A673 (cell line): ENCODE measurements at places on chromosomes 6 and 20. TPM values are rescaled to one million over a fixed set of nuclear protein-coding genes. Genes with fewer than 3 reads are reported as not detected.
A peak's percentile ranks its signal among the peaks of the same experiment; 100 is the strongest.

DNA sequence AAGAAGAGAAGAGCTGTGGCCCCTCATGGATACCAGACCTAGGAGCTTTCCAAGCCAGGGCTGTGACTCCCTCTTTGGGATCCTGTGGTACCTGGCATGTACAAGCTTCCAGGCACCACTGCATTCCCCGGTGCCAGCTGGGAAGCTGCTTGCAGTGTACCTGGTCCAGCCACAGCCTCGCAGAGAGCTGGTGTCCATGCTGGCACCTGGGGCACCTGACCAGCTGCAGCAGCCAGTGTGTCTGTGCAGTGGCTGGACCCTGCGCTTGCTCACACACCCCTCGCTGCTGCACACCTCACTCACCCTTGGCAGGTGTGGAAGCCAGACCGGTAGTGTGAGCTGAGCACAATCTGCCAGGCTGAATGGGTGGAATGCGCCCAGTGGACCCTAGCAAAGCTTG, 190.9 kb upstream of the MAN1A1 start:
- peaks cover 23% of the 10 kb centered on the region for H3K27me3 ChIP-seq
- H3K4me3 ChIP-seq: no peak overlapping the region
- no peak for DNase-seq

DNA sequence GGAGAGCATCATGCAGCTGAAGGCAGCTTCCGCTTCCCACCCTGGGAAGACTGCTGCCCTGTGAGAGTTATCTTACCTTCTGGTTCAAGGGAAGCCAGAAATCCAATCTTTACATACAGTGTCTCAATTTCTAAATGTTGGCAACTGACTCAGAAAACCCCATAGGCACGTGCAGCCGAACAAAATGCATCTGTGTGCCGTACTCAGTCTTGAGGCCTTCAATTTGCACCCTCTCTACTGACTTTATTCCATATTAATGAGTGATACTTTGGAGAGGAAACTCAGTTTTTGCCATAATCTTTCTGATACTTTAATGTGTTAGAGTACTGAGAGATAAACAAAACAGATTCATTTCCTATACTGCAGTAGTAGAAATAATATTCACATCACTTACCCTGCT, 172.5 kb upstream of the C6orf118 start:
- H3K4me3 ChIP-seq: no peak overlapping the region
- H3K27me3 ChIP-seq: no peaks in the 10 kb centered on the region
- no peak overlapping the region for H3K27ac ChIP-seq
- DNase-seq: no peak
- H3K4me1 ChIP-seq: no peaks in the 10 kb centered on the region
- no peaks in the 10 kb centered on the region for H3K36me3 ChIP-seq

- DNase-seq: no peak
- no peaks in the 10 kb centered on the region for H3K36me3 ChIP-seq
- H3K27me3 ChIP-seq: no peaks in the 10 kb centered on the region
- no peak overlapping the region for H3K4me3 ChIP-seq
- peaks cover 21% of the 10 kb centered on the region for H3K4me1 ChIP-seq
These were observed 6.2 kb upstream of the RNF217 start for GRCh38 chr6:124956018-124956417.

GRCh38 chr20:46552460-46553420, 2.3 kb upstream of the OCSTAMP start:
- no peaks in the 10 kb centered on the region for H3K4me1 ChIP-seq
- no peaks in the 10 kb centered on the region for H3K36me3 ChIP-seq
- H3K27me3 ChIP-seq: peaks cover 4% of the 10 kb centered on the region
- DNase-seq: no peak

- no peak overlapping the region for H3K27ac ChIP-seq
- H3K27me3 ChIP-seq: peaks cover 18% of the 10 kb centered on the region
- no peak for DNase-seq
- no peaks in the 10 kb centered on the region for H3K4me1 ChIP-seq
- H3K4me3 ChIP-seq: no peak overlapping the region
These were observed 636.3 kb downstream of the PTPRT start for GRCh38 chr20:42553374-42553773.

GRCh38 chr6:140623498-140623897, 1249.0 kb upstream of the CITED2 start:
- H3K4me3 ChIP-seq: no peak overlapping the region
- H3K27me3 ChIP-seq: no peaks in the 10 kb centered on the region
- peak; percentile 72 for DNase-seq

- no peak overlapping the region for H3K4me3 ChIP-seq
- H3K36me3 ChIP-seq: no peaks in the 10 kb centered on the region
- H3K4me1 ChIP-seq: no peaks in the 10 kb centered on the region
- no peak overlapping the region for H3K27ac ChIP-seq
These were observed 211.1 kb downstream of the BMP7 start for GRCh38 chr20:57055345-57055744.

GRCh38 chr6:128855581-128856085, 27.3 kb upstream of the LAMA2 start:
- DNase-seq: no peak
- H3K36me3 ChIP-seq: no peaks in the 10 kb centered on the region
- H3K4me1 ChIP-seq: no peaks in the 10 kb centered on the region
- no peak overlapping the region for H3K4me3 ChIP-seq

DNA sequence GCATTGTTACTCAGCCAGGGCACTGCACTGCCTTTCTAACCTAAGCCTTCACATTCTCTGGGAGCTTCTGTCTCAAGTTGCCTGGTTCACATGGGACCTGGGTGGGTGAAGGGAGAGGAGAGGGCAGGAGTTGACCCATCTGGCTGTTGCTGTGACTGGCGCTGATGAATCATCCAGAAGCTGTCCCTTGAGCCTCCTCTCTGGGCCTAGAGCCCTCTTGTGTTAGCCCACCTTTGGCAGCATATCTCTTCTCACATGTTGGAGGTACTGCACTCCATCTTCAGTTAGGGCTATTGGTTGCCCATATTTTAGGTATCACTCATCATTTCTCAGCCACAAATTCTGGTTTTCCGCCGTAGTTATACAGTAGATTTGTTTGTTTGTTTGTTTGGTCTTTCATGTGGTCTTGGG, 19.8 kb downstream of the XRN2 start:
- H3K4me1 ChIP-seq: peaks cover 5% of the 10 kb centered on the region
- DNase-seq: no peak
- H3K27me3 ChIP-seq: no peaks in the 10 kb centered on the region
- peak overlapping the region; percentile 19 for H3K27ac ChIP-seq
- H3K36me3 ChIP-seq: peaks cover 10% of the 10 kb centered on the region
- no peak overlapping the region for H3K4me3 ChIP-seq

GRCh38 chr6:129733290-129733689, 23.3 kb upstream of the ARHGAP18 start:
- no peaks in the 10 kb centered on the region for H3K27me3 ChIP-seq
- H3K36me3 ChIP-seq: no peaks in the 10 kb centered on the region
- no peak overlapping the region for H3K4me3 ChIP-seq

- H3K27ac ChIP-seq: no peak overlapping the region
- no peak for DNase-seq
- H3K27me3 ChIP-seq: peaks cover 12% of the 10 kb centered on the region
- no peak overlapping the region for H3K4me3 ChIP-seq
These were observed 60.8 kb downstream of the ECT2L start for GRCh38 chr6:138856654-138857053.

DNA sequence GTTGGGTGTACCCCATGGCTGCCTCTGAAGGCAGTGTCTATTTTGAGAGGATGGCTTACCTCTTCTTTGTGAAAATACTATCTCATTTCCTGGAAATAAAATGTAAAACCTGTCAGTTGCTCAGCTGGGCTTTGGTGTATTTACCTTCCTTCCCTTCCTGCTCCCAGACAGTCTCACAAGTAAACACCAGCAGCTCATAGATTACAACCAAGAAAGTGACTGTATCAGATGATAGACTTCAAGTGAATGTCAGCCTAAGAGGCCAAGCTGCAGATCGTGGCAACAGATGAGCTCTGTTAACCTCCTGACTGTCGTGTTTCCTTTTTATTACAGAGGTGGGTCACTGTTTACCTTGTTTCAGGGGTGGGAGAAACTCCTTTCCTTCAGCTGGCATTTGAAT, 37.3 kb downstream of the RNF8 start:
- DNase-seq: no peak
- H3K4me1 ChIP-seq: no peaks in the 10 kb centered on the region
- H3K4me3 ChIP-seq: no peak overlapping the region
- H3K36me3 ChIP-seq: peaks cover 14% of the 10 kb centered on the region

DNA sequence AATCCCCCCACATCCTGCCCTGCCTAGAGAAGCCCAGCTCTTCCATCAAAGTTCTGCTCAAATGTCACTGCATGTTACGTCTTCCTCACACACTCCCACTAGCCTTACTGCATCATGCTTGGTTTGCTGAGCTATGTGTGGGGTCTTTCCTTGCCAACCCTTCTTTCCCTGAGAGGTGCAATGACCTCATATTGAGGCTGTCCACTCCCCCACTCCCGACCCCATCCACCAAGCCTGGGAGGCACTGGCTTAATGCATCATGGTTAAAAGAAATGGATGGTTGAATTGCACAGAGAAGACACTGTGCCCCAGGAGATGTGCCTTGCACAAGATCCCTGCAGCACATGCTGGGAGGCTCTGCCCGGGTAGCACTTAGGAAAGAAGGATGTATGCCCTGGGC, 7.7 kb upstream of the IRF4 start:
- peaks cover 36% of the 10 kb centered on the region for H3K27me3 ChIP-seq
- no peak for DNase-seq
- no peak overlapping the region for H3K4me3 ChIP-seq
- no peaks in the 10 kb centered on the region for H3K4me1 ChIP-seq

DNA sequence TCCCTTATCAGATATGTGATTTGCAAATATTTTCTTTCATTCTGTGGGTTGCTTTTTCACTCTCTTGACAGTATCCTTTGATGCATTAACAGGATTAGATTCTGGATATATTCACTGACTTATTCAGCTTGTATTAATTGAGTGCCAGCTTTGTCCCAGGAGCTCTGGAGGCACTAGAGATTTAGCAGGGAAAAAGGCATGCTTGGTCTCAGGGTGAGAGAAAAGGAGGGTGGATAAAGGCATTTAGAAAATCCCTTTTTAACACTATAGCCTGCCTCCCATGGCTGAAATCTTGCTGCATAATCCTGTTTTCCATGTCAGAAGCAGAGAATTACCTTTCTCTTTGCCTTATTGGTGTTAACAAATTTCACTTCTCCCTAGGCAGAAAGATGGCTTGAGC, 28.5 kb upstream of the SIRT5 start:
- H3K4me3 ChIP-seq: no peak overlapping the region
- no peak overlapping the region for H3K27ac ChIP-seq
- no peak for DNase-seq
- no peaks in the 10 kb centered on the region for H3K27me3 ChIP-seq

DNA sequence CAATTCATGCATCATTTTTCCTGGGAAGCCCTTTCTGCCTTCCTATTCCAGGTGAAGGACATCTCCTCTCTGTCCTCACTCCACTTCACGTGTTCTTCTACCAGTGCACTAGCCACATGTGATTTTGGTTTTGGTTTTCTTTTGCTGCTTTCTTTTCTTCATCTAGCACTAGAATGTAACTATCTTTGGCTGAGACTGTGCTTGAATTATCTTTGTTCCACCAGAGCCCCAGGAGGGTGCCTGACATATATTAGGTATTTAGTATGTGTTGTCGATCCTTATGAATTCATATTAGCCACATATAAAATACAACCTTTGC, 79.9 kb downstream of the VGLL2 start:
- H3K36me3 ChIP-seq: no peaks in the 10 kb centered on the region
- no peak for DNase-seq
- no peaks in the 10 kb centered on the region for H3K4me1 ChIP-seq
- no peak overlapping the region for H3K4me3 ChIP-seq
- peaks cover 13% of the 10 kb centered on the region for H3K27me3 ChIP-seq
- H3K27ac ChIP-seq: no peak overlapping the region

DNA sequence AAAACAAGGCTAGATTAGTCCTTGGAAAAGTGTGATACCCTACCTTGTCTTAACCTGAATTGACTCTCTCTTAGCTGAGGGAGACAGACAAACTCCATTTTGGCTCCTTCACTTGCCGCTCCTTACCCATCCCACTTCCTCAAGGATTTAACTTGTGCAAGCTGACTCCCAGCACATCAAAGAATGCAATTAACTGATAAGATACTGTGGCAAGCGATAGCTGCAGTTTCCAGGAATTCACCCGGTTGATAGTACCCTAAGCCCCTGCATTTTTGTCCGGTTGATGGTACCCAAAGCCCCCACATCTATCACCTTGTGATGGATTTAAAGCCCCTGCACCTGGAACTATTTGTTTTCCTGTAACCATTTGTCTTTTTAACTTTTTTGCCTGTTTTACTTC, 1.9 kb upstream of the SERINC3 start:
- no peak overlapping the region for H3K27ac ChIP-seq
- no peak overlapping the region for H3K4me3 ChIP-seq
- peaks cover 11% of the 10 kb centered on the region for H3K4me1 ChIP-seq
- H3K36me3 ChIP-seq: no peaks in the 10 kb centered on the region
- H3K27me3 ChIP-seq: no peaks in the 10 kb centered on the region

DNA sequence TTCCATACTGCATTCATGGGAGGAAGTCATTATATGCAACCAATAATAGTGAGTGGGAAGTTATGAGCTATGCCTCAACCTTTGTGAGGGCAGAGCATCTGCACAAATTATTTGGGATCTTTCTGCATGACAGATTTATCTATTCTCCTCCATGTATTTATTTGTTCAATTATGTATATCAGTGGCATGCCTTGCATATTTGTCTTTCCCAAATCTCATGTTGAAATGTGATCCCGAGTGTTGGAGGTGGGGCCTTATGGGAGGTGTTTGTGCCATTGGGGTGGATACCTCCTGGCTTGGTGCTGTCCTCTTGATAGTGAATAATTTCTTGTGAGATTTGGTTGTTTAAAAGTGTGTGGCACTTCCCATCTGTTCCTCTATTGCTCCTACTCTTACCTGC, 1246.0 kb upstream of the CITED2 start:
- no peak overlapping the region for H3K27ac ChIP-seq
- no peak for DNase-seq
- no peaks in the 10 kb centered on the region for H3K27me3 ChIP-seq
- H3K4me1 ChIP-seq: peaks cover 17% of the 10 kb centered on the region
- H3K36me3 ChIP-seq: no peaks in the 10 kb centered on the region

DNA sequence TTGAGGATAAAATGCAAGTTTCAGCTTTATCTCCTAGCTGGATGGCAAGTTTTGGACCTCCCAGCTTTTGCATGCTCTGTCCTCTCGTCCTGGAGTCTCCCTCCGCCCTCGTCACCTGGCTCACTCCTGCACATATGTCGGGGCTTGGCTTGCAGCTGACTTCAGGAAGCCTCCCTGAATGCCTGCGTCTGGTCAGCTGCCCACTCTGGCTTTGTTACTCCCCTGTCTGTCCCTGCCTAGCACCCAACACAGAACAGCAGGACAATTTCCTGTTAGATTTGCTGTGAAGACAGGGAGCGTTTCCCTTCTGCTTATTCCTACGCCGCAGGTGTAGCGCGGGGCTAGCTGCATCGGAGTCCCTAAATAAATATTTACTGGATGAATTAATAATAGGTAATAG, 5.4 kb downstream of the JPH2 start:
- H3K4me1 ChIP-seq: peaks cover under 1% of the 10 kb centered on the region
- no peaks in the 10 kb centered on the region for H3K27me3 ChIP-seq
- no peak overlapping the region for H3K27ac ChIP-seq
- no peaks in the 10 kb centered on the region for H3K36me3 ChIP-seq

GRCh38 chr20:63750807-63751470, 11.4 kb downstream of the SLC2A4RG start:
- no peak overlapping the region for H3K4me3 ChIP-seq
- no peak overlapping the region for H3K27ac ChIP-seq
- no peaks in the 10 kb centered on the region for H3K4me1 ChIP-seq
- no peaks in the 10 kb centered on the region for H3K36me3 ChIP-seq

GRCh38 chr6:65984089-65984488, 277.1 kb upstream of the EYS start:
- no peaks in the 10 kb centered on the region for H3K27me3 ChIP-seq
- no peaks in the 10 kb centered on the region for H3K4me1 ChIP-seq
- no peak overlapping the region for H3K4me3 ChIP-seq
- H3K27ac ChIP-seq: no peak overlapping the region
- DNase-seq: no peak

CCNC gene
- 90.2 and 99.1 TPM in 2 replicates for total RNA-seq

ROS1 gene
- total RNA-seq: not detected in 2 replicates

PLAGL2 gene
- total RNA-seq: 36.8 and 40.4 TPM in 2 replicates

EBF4 gene
- 0.52 and 1.2 TPM in 2 replicates for total RNA-seq

PLN gene
- total RNA-seq: not detected in 2 replicates

PAK5 gene
- not detected in 2 replicates for total RNA-seq
